Chondrocyte (in vitro differentiated cells): ENCODE measurements at places on chromosomes 16 and 17. TPM values are rescaled to one million over a fixed set of nuclear protein-coding genes. Genes with fewer than 3 reads are reported as not detected.

The BIRC5 gene
- total RNA-seq: 10.2 to 11.6 TPM (median 10.9 TPM) in 3 replicates

The KREMEN2 gene
- total RNA-seq: not detected in 3 replicates

The NOS2 gene
- total RNA-seq: not detected in 3 replicates

The RANBP10 gene
- 13.4 to 16.8 TPM (median 14.4 TPM) in 3 replicates for total RNA-seq

The CNGB1 gene
- total RNA-seq: not detected in 3 replicates

The GRAPL gene
- total RNA-seq: not detected in 3 replicates

The KRT25 gene
- not detected in 3 replicates for total RNA-seq

The OR2C1 gene
- total RNA-seq: not detected in 3 replicates

The CRYBA1 gene
- not detected in 3 replicates for total RNA-seq

The TPSG1 gene
- total RNA-seq: not detected in 3 replicates

The COPS3 gene
- total RNA-seq: 50.9 to 69.0 TPM (median 55.8 TPM) in 3 replicates

The CACNG1 gene
- not detected in 3 replicates for total RNA-seq

The COPZ2 gene
- total RNA-seq: 157 to 228 TPM (median 219 TPM) in 3 replicates

The KRTAP3-3 gene
- not detected in 3 replicates for total RNA-seq

The CCP110 gene
- total RNA-seq: 7.0 to 14.9 TPM (median 10.9 TPM) in 3 replicates

The CRHR1 gene
- not detected in 3 replicates for total RNA-seq

The SOST gene
- not detected in 3 replicates for total RNA-seq

The TP53TG3 gene
- not detected in 3 replicates for total RNA-seq

The AIPL1 gene
- total RNA-seq: not detected in 3 replicates

The PSMB3 gene
- total RNA-seq: 118 to 156 TPM (median 120 TPM) in 3 replicates

The ZNF629 gene
- total RNA-seq: 18.8 to 20.2 TPM (median 18.9 TPM) in 3 replicates

The CRISPLD2 gene
- total RNA-seq: 1.7 to 12.1 TPM (median 11.7 TPM) in 3 replicates

The KRT20 gene
- total RNA-seq: not detected in 3 replicates

The RRAD gene
- 0.75 to 6.5 TPM (median 4.4 TPM) in 3 replicates for total RNA-seq

The OR4D2 gene
- not detected in 3 replicates for total RNA-seq

The PRRT2 gene
- 5.2 to 9.1 TPM (median 6.1 TPM) in 3 replicates for total RNA-seq

The ASPA gene
- total RNA-seq: not detected in 3 replicates

The TBC1D3C gene
- not detected in 3 replicates for total RNA-seq
